ENCODE measurements at places on chromosomes 6 and 20.
A peak's percentile ranks its signal among the peaks of the same experiment; 100 is the strongest.

- ATAC-seq = no peak
Measured at GRCh38 chr6:139378882-139379341, 4.5 kb upstream of the CITED2 start.

DNA sequence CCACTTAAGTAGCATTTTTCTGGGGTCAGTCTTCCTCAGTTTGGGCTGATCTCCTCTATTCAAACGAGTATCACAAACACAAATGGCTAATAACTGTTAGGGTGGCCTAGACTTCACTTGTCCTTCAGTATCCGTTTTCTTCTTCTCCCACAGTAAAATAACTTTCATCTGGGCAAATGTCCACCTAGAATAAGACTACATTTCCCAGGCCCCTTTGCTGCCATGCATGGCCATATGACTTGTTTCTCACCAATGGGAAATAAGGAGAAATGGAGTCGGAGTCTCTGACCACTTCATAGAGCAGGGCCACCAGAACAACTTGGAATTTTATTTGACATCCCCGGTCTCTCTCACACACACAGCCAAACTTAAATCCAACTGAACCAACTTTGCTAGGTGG, 51.4 kb downstream of the SULF2 start:
- ATAC-seq = no peak

DNA sequence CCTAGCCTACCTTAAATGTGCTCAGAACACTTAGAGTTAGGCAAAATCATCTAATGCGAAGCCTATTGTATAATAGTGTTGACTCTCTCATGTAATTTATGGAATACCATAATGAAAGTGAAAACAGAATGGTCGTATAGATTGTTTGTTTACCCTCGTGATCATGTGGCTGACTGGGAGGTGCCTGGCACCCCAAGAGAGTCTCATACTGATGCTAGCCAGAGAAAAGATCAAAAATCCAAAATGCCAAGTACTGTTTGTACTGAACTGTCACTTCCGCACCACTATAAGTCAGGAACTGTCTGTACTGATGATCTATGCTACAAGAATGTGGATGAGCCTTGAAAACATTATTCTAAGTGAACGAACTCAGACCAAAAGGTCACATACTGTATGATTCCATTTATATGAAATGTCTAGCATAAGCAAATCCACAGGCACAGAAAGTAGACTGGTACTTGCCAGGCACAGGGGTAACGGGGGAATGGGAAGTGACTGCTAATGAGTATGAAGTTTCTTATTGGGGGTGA, 22.4 kb downstream of the ZMYND8 start:
- ATAC-seq = peak; percentile 33

DNA sequence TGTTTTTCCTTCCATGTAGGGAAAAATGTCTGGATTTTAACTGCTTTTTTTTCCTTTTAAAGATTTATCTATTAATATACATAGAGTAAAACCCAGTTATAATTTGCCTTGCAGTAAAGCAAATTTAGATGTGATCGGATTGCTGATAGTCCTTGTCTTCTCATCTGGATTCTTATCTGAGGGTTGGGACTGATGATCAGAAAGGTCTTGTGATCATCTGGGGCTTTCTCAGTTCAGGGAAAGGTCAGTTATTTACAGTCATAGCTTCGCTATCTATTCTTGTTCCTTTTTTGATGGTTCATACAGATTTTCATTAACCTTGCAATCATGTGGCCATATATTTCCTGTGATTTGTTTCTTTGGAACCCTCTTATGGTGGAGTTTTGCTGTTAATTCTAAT, 63.8 kb upstream of the CLDN20 start:
- ATAC-seq = no peak

DNA sequence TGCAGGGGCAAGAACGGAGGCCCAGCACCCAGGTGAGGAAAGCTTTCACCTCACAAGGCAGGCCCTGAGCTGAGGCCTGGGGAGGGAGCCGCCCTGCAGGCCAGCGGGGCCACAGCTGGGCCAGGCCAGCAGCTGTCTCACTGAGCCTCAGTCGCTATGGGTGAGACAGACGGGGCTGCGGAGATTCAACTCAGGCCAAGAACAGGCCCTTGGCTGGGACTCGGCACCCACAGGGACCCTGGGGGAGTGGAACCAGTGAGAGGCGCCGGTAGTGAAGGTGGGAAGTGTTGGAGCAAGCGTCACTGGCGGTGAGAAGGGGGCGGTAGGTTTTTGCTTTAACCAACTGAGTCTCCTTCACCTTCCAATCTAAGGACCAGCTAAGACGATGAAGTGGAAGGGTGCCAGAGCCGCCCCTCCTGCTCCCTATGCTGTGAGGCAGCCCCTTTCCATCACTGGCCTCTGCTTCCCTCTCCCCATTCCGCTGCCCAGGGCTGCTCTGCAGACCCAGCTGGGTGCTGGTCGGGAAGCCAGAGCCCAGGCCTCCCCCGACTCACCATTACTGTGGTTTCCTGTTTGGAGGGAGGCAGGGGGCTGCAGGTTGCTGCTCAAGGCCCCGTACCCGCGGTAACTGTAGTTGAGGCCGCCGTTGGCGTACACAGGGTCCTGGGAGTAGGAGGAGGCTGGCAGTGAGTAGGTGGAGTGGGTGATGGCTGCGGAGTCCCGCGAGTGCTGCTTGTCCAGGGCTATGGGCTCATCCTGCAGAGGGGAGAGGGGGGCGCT, 93.7 kb downstream of the ASXL1 start:
- ATAC-seq = no peak

- no peak for ATAC-seq
Measured at GRCh38 chr20:47031004-47031403, 136.4 kb downstream of the EYA2 start.

DNA sequence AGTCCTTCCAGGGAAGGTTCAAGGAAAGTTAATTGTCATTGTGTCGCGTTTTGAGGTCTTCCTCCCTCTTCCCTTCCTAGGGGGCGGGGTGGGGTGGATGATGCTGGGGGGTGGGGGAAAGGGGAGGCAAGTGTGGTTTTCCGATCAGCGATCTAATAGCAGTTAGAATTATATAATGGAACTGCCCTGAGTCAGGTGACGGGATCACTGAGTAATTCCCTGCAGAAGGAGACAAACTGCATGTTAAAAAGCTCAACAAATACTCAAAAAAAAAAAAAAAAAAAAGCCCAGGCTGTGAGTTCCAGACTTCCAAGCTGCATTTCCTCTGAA, 240.4 kb downstream of the PHACTR1 start:
- no peak for ATAC-seq

DNA sequence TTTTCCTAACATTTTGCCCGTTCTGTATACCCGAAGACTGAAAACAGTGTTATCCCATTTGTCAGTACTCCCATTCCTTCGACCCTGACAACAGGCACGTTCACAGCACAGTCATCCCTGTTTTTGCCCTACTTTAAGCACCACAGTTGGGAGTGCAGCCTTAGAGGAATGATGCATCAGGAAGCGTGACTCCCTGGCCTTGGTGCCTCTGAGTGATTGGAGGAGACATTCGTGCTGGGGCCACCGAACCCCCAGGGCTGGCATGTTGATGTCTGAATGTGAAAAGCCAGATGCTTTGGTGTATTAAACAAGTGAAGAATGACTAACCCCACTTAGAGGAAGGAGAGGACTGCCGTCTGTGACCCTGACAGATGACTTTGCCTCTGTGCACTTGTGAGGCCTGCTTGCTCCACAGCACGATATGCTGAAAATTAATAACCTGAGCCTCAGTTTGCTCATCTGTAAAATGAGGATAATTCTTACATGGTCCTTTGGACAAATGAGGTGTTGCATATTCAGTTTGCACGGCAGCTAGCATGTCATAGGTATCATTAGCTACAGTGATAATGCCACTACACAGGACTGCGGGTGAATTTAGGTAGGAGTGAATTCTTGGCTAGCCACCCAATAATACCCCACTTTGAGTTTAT, 36.0 kb downstream of the STK35 start:
- ATAC-seq = no peak

- ATAC-seq = no peak
Measured at GRCh38 chr6:16961577-16961976, 140.3 kb upstream of the STMND1 start.

Measured in activated CD4-positive, CD25-positive, alpha-beta regulatory T cell treated with anti-CD3 and anti-CD28 coated beads, Interleukin-2, amount 50 U/mL, for 24 hours (primary cell).